AML-193 (cell line): ENCODE measurements at places on chromosomes 3 and 15.
A peak's percentile ranks its signal among the peaks of the same experiment; 100 is the strongest.

DNA sequence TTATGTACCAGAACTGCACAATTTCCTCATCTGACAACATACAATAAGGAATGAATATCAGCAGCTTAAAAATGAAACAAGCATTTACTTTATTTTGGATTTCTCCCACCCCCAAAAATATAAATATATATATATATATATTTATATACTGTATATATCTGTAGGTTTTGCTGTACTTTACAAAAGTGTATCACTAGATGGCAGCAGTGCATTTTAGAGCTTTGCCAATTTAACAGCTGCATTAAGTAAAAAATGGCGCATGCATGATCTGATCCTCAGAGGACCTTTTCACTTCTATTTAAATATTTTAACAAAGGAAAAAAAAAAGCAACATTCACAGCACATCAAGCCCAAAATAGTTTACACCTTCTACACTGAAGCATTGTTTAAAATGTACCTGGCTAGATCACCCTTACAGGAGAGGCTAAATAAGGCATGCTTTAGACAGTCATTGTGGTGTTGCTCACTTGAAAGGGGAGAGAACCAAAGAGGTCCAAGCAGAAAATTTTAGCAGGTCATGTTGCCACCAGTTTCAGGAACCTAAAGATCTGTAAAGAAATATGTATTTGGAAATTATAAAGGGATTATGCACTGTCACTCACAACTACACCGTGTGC, 72.6 kb downstream of the NPTN start:
- peak; percentile 64 for DNase-seq

DNA sequence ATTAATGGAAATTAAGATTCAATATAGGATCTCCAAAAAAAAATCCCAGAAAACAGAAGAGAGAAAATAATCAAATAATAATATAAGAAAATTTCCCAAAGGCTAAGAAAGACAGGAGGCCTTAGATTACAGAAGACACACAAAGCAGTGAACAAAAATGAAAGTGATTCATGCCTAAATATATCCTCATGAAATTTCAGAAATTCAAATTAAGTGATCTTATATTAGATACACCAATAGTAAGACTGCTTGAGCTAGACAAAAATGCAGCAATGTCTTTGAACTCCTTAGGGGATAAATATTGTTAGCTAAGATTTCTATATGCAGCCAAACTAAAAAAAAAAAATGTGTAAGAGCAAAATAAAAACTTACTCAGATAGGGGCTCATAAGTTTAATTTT, 44.6 kb upstream of the ARPP21 start:
- no peak for DNase-seq

DNA sequence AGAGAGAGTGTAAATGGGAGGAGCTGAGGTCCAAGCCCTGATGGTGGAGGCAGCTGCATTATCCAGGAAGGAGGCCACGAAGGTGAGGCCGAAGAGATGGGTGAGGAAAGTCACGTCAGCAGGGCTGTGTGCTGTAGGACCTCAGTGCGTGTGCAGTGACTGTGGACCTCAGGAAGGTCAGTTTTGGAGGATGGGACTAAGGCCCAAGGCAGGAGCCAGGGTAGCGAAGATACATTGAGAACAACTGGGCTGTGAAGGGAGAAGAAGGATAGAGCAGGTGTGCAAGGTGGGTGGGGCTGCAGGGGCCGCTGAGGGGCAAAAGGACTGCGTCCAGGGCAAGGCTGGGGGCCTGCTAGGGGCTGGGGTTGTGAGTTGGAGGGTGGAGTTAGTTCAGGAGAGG, 4.9 kb downstream of the KLHL40 start:
- DNase-seq = no peak

DNA sequence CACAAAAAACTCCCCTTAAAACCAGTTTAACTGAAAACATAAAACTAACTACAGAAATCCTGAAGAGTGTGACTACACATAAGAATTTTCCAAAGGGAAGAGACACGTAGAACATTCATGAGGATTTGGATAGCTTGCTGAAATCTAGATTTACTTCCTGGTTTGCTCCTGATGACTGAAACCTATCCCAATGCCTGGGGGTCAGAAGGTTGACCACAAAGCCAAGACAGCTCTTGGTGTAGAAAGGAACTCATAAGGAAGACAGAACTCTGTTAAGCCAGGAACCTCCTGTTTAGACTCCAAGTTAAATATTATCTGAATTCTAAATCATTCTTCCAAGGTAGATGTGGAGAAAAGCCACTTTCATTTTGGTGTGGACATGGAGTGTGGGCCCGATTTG, 92.8 kb downstream of the TFG start:
- no peak for DNase-seq

GRCh38 chr3:186254676-186255650, 107.1 kb downstream of the DGKG start:
- no peak for DNase-seq

- no peak for DNase-seq
Measured at GRCh38 chr3:69203631-69204314, 81.4 kb upstream of the LMOD3 start.

DNA sequence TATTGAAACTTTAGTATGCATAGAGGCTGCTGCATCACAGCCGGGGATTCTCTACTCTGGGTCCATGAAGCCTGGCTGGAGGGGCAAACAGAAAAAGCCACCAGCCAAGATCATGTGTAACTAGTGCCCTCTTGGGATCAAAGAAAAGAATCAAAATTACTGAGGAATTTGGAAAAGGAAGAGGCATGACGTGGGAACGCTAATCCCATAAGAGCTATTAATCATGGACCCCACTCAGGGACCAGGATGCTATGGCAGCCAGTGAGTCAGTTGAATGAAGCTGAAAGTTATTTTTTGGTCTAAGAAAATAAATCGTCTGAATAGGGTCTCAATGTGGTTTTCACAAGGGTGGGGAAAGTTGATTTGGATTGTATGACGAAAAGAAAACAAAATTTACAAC, 1165.1 kb downstream of the ROBO2 start:
- no peak for DNase-seq

DNA sequence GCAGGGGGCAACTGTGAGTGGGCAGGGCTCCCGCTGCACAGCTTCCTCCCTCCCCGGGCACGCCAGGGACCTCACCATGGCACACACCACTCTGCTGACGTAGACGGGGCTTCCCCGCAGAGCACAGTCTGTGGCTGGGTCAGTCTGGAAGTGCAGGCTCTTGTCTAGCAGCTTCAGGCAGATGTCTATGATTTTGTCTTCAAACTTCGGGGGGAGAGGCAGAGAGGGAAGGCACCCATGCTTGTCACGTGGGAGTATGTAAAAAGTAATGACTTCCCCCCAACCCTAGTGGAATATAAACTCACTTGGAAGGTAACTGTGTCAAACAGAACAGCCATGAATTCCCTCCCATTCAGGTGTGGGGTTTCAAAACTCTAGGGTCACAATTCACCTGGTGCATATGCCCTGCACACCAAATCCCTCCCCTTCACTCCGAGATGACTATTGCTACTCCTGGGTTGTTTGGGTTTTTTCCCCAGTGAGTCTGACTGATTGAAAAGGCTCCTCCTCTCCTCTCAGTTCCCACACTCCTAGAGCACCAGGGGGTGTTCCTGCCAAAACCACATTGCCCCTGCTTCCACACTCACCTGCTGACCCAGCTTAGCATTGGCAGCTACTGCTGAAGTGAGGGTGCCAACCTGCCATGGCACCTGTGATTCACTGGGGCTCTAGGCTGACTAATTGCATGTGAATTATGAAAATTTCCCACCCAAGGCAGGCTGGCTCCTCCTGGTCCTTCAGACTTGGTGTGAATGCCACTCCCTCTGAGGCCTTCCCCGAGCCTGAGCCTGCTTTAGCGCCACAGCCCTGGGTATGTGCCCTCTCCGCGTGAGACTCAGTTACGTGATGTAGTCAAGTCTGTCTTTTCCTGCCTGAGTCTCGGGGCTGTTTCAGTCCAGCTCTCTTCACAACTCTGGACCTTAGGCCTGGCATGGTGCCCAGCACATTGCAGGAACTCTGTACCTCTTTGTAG, 13.0 kb downstream of the TGM5 start:
- DNase-seq = no peak

GRCh38 chr3:188158731-188159310, 4.9 kb downstream of the LPP start:
- DNase-seq = no peak

DNA sequence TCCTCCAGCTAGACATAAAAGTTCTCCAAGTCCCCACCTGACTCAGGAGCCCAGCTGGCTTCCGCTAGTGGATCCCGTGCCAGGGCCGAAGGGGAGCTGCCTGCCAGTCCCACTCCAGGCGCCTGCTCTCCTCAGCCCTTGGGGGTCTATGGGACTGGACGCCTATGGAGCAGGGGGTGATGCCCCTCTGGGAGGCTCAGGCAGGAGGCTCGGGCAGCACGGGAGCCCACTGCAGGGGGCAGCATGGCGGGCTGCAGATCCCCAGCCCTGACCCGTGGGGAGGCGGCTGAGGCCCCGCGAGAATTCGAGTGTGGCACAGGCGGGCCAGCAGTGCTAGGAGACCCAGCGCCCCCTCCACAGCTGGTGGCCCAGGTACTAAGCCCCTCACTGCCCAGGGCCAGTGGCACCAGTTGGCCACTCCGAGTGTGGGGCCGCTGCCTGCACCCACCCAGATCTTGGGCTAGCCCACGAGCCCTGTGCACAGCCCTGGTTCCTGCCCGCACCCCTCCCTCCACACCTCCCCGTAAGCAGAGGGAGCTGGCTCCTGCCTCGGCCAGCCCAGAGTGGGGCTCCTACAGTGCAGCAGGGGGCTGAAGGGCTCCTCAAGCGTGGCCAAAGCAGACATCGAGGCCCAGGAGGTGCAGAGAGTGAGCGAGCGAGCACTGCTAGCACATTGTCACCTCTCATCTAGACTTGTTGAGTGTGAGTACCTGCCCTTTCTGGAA, 221.3 kb upstream of the NSMCE3 start:
- DNase-seq = no peak

DNA sequence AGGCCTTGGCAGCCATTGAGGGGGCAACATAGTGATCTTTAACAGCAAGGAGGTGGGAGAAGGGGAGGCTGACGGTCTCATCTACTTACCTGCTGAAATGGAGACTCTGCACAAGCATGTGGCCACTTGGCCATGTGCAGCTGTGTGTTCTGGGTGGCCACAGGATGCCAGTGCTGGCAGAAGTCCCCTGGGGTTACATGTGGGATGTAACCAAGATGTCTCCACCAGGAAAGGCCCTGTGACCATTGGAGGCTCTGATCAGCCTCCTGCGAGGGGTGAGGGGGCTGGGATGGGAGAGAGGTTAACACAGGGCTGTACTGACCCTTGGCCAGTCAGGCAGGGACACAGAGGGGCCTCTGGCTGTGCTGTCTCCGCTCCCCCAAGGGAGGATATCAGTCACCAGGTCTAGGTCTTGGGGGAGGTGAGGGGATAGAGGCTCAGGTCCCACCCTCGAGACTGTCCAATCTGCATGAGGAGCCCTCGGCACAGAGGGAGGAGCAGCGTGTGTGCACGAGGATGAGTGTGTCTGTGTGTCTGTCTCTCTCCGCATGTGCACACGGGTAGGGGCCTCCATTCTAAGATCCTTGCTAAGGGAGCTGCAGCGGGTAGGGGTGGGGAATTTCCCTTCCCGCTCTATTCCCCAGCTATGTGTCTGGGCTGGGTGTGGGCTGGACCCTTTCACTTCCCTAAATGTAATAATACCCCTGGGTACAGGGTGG, 19.5 kb downstream of the PRKCD start:
- no peak for DNase-seq

- DNase-seq = no peak
Measured at GRCh38 chr3:186290796-186291195, 71.2 kb downstream of the DGKG start.

- DNase-seq = no peak
Measured at GRCh38 chr3:106004826-106005225, 136.0 kb upstream of the CBLB start.

- no peak for DNase-seq
Measured at GRCh38 chr3:65251375-65251774, 563.6 kb upstream of the ADAMTS9 start.
